CD8-positive, alpha-beta memory T cell (primary cell): ENCODE measurements at places on chromosomes 3 and 15. TPM values are rescaled to one million over a fixed set of nuclear protein-coding genes. Genes with fewer than 3 reads are reported as not detected.

The SCAMP5 gene
- 1.1 TPM for total RNA-seq

- DNase-seq = no peak
Measured at GRCh38 chr3:163560459-163560858, 1517.8 kb downstream of the SI start.

GRCh38 chr3:1448443-1448842, 355.6 kb downstream of the CNTN6 start:
- no peak for DNase-seq

The ZNF80 gene
- total RNA-seq = 2.3 TPM

The NAA50 gene
- total RNA-seq = 199 TPM

The SPRED1 gene
- total RNA-seq = 1.2 TPM

DNA sequence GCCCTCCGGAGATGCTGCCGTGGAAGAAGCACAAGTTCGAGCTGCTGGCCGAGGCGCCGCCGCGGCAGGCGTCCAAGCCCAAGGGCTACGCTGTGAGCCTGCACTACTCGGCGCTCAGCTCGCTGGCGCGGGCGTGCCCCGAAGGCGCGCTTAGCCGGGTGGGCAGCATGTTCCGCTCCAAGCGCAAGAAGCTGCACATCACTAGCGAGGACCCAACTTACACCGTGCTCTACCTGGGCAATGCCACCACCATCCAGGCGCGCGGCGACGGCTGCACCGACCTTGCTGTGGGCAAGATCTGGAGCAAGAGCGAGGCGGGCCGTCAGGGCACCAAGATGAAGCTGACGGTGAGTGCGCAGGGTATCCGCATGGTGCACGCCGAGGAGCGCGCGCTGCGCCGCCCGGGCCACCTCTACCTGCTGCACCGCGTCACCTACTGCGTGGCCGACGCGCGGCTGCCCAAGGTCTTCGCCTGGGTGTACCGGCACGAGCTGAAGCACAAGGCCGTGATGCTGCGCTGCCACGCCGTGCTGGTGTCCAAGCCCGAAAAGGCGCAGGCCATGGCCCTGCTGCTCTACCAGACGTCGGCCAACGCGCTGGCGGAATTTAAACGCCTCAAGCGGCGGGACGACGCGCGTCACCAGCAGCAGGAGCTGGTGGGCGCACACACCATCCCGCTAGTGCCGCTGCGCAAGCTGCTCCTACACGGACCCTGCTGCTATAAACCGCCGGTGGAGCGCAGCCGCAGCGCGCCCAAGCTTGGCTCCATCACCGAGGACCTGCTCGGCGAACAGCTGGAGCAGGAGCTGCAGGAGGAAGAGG, 1.3 kb downstream of the FAM43A start:
- peak; percentile 10 for DNase-seq

The SKOR1 gene
- 0.16 TPM for total RNA-seq

DNA sequence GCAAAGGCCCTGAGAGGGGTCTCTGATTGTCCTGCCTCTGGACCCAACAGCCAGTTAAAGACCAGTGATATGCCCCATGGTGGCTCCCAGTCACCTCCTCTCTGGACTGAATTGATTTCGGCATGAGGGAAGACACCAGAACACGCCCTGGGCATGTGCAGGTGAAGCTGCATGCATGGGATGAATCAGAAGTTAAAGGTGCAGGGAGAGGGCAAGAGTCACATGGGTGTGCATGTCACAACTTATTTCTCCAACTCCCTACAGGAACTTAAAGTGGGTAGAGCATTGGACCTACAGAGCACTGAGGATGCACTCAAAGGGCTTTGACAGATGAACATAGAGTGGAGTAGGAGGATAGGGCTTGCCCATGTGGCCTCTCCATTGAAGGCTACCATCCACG, 16.9 kb upstream of the RHCG start:
- no peak for DNase-seq

GRCh38 chr3:31105438-31106077, 211.1 kb upstream of the GADL1 start:
- no peak for DNase-seq

DNA sequence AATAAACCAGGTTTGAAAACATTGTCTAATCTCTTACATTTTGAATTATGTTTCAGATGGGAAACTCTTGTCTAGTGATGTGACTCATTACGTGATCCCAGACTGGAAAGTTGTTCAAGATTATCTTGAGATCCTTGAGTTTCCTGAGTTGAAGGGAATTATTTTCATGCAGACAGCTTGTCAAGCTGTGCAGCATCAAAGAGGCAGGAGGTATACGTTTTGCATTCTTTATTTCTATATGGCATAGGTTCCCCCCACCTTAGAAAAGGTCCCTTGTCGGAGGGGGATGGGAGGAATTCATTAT, 1.5 kb downstream of the DIS3L start:
- no peak for DNase-seq

DNA sequence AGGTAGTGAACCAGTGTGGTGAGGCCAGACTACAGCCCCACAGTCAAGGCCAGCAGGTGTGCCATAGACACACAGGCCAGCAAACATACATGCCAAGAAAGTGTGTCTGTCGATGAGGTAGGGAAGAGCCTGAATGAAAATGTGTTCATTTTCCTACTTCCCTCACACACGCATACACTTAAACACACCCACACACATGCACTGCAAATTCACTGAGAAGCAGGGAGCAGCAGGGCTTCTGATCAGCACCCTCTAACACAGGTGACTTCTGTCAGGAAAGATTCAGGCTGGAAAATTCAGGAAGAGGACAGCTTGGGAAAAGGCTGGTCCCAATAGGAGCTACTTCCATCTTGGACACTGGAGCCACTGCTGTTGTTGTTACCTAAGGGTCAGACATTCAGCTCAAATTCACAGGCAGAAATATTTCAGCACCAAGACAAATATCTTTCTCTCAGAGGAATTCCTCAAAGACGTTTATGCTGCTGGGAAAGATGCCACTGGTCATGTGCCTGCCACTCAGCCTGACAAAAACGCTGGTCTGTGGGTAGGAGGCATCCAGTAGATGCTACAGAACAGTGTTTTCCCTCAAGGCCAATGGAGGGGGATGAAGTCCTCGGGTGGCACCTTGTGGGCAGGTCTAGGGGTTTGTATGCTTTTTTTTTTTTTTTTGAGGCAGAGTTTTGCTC, 40.9 kb upstream of the LARS2 start:
- DNase-seq = no peak

The DNAH12 gene
- total RNA-seq = 0.13 TPM

GRCh38 chr15:58378241-58379085, 53.3 kb upstream of the LIPC start:
- no peak for DNase-seq

- no peak for DNase-seq
Measured at GRCh38 chr15:99016680-99017321, 9.2 kb upstream of the PGPEP1L start.

- no peak for DNase-seq
Measured at GRCh38 chr3:120369037-120369467, 19.9 kb upstream of the LRRC58 start.

The LSAMP gene
- not detected for total RNA-seq

DNA sequence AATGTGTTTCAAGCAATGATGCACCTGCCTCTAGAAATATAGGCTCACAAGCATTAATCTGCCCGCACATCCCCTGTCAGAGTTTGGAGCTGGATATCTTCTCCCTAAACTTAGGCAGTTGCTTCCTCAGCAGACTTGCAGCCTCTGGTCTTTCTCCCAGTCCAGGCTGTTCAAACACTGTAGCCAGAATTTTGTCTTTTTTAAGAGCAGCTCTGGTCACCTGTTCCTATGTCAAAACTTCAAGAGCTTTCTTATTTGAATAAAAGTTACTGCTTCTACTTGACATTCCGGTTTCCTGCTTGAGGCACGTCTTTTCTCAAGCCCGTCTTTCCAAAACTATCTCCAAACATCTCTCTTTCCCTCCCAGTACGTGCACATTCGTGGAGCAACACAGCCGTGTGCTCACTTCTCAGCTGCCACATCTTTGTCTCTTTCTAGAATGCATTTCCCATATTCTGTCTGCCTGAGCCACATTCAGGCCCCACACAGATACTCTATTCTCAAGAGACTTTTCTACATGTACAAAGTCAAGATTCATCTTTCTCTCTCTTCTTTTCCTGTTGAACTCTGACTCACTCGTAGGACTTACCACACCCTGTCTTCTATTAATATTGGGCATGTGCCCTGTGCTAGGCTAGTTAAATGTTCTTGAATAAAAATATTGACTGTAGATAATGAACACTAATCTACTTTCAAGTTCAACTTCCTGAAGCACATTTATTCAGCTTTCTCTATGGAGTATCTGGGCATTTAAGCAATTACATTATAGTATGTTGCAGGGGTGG, 307.7 kb upstream of the SOX2 start:
- DNase-seq = no peak

GRCh38 chr15:79610021-79610420, 177.9 kb downstream of the MINAR1 start:
- DNase-seq = no peak

The CELSR3 gene
- 19.3 TPM for total RNA-seq

GRCh38 chr3:55947406-55947805, 460.3 kb upstream of the WNT5A start:
- no peak for DNase-seq

DNA sequence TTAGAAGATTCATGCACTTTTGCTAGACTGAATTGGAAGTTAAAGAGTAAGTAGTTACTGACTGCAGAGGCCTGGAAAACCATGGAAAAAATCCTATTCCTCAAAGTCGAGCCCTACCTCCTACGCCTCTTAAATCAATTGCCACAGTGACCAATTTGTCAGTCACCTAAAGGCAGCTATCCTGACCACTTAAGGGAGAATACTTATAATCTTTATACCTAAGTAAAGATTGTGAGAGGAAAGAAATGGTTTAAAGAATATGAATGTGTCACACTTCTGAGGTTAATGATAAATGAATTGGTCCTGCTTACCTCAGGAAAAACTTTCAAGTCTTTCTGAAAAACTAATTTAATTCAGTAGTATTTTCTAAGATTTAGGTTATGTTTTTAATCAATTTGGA, 42.6 kb downstream of the AGTR1 start:
- no peak for DNase-seq

DNA sequence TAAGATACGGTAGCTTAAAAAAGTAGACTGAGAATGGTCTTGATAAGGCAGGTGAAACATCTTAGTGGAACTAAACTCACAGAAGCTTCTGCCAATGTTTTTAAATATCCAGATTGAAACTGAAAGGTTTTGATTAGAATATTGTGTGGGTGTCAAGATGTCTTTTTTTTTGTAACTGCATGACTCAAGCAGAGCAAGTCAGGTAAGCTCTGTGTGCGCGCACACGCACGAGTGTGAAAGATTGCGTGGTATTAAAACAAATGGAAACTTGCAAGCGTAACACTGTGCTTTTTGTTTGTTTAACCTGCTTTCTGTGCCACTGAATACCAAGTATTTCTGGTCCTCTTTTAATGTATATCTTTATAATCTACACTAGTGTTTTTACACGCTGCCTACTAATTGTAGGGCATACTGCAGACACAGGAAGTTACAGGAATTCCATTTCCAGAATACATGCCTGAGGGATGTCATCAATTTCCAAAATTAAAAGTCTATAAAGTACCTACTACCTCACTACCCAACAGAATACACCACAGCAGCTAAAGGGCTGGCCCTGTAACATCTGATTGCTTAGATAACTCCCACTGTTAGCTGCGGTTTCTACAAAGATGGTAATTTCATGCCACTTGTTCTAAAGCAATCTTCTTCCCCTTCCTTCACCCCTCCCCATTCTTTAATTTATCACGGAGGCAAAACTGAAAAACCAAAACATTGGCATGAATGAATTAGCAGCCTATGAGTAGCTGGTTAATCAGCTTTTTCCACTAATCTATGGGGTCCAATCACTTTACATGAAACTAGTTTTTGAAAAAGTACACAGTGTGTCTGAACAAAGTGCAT, 472.8 kb downstream of the SHQ1 start:
- no peak for DNase-seq

The SEMA6D gene
- not detected for total RNA-seq

The RTP1 gene
- not detected for total RNA-seq

- no peak for DNase-seq
Measured at GRCh38 chr3:70989174-70989573, 594.4 kb downstream of the FOXP1 start.

The MME gene
- total RNA-seq = 0.04 TPM

DNA sequence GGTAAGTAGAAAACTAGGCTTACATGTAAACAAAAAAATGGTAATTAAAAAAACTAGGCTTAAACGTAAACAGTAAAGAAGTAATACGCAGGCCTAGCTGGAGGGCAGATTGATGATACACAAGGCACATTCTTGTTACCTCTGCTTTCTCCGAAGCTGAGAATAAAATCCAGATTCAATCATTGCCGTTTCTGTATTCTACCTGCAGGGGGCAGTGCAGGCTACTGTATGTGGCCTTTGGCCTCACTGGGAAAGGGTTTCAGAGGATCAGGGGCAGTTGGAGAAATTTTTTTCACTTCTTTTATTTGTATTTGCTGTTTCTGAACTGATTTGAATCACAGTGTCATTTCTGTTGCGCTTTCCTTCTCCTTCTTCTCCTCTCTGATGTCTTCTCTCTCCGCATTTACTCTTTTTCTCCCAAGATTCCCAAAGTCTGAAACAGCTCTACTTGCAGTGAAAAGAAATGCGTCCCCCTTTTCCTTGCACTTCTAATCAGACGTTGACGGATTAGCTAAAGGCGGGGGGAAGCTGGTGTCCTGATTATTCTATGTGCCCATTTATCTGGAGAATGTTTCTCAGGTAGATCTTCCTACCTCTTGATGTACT, 67.1 kb upstream of the MCTP2 start:
- DNase-seq = peak; percentile 27

DNA sequence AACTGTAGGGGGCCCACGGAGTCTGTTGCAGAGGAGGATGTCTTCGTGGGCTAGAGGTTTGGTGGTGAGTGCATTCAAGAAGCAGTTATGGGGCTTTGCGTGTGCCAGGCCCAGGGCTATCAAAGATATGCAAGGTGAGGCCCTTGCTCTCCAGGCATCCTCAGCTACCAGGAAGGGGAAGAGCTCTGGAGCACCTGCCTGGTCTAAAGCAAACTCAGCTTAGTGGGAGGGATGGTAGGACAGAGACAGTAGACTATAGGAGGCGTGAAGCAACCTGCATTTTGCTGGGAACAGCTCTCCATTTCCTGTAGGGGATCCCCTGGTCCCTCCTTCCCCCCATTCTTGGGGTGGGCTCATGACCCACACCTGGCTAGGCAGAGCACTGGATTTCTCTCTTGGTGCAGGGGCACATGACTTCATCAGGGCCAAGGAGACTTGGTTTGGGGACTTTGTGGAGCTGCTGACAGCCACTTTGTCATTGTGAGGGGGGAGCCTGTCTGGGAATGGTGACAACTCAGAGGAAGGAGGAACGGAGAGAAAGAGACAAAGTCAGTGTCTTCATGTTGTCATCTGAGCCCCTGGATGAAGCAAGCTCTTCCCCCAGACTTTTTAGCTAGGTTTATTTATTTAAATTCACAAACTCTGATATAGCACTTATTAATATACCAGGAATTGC, 8.6 kb upstream of the EEFSEC start:
- no peak for DNase-seq

DNA sequence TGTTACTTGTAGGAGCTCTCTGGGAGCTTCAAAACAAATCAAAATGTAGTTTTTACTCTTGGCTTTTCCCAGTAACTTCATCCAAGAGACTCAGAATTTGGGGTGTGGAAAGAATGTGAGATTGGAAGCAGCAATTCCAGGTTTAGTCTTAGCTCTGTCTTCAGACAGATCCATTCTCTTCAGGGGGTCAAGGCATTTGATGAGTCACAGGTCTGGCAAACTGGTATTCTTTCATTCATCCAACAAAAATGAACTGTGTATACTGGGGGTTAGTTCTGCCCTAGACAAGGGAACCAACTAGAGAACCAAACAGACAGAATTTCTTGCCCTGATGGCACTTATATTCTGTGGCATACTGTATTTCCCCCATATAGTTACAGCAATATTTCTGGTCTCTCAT, 36.3 kb upstream of the CADPS start:
- no peak for DNase-seq

- DNase-seq = no peak
Measured at GRCh38 chr15:31887246-31887645, 143.1 kb upstream of the CHRNA7 start.
